Fibroblast of skin of left quadriceps (primary cell): ENCODE measurements at places on chromosomes 7 and 10.

DNA sequence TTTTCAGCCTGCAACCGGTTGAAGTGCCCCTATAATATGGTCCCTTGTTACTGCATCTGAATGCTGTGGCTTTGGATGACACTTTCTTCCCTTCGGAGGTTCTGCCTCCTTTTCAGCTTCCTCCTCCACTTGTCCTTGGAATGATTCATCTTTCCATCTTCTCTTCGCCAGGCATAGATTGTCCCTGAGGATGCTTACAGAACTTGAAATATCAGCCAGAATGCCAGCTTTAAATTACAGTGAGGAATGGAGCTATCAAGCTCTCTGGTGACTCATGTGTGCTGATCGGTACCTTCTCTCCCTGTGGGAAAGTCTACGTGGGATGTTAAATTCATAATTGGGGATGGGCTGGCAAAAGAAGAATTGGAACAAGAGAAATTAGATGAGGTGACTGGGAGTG lies 45.9 kb upstream of the PDK4 start:
- DNase-seq: no peak

GRCh38 chr7:31982962-31983361 lies 87.2 kb downstream of the PDE1C start:
- DNase-seq: no peak

- peak; percentile 18 for DNase-seq
Observed at GRCh38 chr7:43516581-43517342, 66.1 kb upstream of the STK17A start.

- DNase-seq: no peak
Observed at GRCh38 chr7:152762056-152762455, 2.5 kb downstream of the ACTR3B start.

- DNase-seq: no peak
Observed at GRCh38 chr7:143389316-143390103, 8.4 kb downstream of the ZYX start.

- DNase-seq: no peak
Observed at GRCh38 chr10:132321726-132322125, 10.3 kb upstream of the LRRC27 start.

DNA sequence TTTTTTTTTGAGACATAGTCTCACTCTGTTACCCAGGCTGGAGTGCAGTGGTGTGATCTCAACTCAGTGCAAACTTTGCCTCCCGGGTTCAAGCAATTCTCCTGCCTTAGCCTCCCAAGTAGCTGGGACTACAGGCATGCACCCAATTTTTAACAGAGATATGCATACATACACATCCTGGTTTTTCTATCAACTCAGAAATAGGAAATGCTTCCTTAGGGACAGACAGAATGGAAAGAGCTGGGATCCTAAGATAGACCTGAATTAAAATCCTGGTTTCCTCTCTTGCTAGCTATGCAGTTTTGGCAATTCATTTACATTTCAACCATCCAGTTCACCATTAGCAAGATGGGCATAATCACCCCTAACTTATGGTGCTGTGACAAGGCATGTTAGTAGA lies 347.5 kb downstream of the GPAM start:
- no peak for DNase-seq

DNA sequence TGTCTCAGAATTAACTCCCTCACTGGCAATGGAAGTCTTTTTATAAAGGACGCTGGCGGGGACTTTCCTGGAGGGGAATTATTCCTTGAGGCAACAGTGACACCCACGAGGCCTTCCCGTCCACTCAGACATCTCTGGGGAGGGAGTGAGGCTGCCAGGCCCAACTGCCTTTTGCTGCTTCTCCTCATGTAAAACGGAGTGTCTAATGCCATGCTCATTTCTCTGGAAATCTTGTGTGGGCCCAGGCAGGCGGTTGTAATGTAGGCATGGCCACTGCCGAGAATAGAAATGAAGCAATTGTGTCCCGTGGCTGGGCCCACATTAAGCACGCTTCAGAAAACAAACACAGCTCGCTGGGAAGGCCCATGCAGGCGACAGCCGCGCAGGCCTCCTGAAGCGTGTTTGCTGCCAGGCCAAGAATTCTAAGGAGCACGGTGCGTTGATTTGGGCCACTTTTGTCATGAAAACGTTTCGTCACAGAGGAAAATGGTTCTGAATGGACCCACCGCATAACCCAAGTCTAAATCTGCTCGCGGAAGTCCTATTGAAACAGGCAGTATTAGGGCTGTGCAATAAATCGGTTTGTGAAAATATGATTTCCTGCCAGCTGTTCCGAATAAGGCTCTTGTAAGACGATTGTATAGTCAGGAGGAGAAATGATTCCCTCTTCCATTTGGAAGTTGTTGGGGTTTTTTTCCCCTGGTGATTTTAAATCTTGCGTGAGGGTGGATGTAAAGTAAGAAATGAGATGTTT lies 104.2 kb upstream of the CHST15 start:
- no peak for DNase-seq
